GOT3 (cell line): ENCODE measurements at places on chromosomes 7 and 10.

DNA sequence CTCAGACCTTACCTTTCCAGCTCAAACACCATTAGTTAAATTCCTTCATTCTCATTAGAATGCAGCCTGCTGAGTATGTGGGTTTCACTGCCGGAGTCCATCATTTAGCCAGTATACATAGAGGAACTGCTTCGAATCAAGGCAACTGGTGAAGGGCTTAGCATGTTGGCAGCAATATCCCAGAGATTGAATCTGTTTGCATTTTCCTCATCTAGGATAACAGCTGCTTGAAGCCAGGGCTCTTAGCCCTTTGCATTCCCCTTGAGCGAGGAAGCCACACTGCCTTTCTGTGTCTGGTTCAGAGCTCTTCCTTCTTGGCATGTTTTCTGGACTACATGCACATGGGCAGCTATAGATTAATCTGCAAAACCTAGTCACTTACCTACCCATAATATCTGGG is 14.7 kb downstream of the NODAL start:
- DNase-seq: no peak

DNA sequence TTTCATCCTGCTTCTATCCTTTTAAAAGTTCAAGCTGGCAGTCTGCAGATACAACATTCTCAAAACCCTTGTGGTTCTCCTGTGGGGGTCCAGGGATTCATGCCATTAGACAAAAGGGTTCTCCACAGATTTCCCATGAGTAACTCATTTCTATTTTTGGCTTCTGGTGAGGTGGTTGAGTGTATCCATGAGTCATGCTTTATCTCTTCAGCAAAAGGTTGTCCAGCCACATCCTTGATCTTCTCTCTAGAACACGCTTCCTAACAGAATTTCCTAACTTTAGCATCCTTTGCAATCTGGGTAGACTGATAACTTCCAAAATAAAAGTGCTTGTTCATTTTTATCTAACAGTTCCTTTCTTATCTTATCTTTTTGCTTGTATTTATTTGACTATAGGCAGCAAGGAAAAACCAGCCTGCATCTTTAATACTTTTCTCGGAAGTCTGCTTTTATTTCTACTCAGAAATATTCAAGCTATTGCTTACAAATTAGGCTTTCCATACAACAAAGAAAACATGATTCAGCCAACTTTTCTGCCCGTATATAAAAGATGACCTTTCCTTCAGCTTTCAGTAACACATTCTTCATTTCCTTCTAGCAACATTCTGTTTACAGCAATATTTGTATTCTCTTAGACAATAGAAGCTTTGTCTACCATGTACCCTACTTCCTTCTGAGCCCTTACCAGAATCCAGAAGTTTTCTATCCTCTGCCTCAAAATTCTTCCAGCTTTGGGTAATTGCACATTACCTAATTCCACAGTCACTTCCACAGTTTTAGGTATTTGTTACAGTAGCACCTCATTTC is 79.3 kb upstream of the IL6 start:
- DNase-seq: no peak

DNA sequence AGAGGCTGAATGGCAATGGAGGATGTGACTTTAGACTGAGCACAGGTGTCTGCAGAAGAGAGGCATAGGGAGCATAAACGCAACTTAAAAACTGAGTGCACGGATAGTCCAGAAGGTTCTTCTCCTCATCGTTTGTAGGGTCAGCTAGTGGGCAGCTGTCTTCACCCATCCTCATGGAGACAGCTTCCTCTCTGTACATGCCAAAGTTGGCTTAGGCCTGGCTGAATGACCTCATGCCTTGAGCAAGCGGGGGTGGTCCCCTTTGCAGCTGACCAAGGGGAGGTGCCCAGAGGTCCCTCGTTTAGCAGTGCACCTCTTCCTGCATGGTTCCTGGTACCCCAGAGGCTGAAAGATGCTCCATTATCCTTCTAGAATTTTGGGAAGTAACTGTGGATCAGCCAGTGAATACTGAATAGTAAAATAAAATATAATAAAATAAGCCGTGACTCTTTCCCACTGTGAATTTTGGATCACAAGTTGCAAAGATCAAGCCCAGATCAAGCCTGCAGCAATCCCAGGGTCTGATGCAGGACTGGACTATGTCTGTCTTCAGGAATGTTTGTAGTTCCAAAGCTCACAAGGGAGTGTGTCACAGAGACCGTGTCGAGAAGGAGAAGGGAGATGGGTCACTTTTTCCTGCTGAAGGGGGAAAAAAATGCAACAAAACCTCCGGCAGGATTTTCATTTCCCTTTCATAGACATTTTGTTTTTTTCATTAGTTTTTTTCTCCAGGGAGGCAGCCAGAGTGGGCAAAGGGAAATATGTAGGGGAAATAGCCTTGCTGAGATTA is 295.3 kb upstream of the MKI67 start:
- no peak for DNase-seq

- DNase-seq: no peak
These were observed 6.1 kb upstream of the HOXA2 start for GRCh38 chr7:27108390-27109127.

DNA sequence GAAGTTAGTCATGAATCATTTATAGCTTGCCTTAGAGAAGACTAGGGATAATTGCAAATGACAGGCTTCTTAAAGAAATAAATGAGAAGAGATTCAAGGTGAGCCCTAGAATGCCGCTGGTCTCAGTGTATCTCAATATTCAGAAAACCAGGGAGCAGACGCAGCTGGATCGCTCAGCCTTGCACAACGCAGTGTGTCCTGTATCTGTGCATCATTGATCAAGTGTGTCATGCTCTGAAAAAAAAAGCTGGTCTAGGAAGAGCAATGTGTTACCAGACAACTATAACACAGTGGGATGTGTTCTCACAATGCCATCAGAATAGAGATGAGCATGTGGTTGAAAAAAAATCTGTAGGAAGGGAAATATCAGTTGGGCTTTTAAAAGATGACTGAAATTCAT is 230.1 kb downstream of the CALN1 start:
- DNase-seq: no peak

DNA sequence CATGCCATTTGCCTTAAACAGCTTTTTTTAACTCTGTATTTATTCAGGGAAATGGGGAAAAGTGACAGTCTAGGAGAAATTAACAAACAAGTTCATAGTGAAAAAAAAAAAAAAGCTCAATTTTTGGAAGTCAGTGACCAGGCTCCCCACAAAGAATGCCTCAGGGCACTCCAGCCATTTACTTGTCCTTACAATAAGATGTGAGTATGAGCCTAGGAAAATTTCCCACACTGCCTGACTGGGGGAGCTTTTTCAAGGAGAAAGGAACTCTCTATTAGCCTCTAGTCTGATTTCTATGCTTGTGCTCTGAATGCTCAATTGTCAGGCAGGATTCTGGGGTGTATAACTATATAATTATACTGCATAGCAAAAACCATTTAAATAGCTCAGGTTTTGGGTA is 74.9 kb upstream of the NRBF2 start:
- DNase-seq: no peak

- no peak for DNase-seq
These were observed 217.1 kb upstream of the GHITM start for GRCh38 chr10:83921984-83922860.

DNA sequence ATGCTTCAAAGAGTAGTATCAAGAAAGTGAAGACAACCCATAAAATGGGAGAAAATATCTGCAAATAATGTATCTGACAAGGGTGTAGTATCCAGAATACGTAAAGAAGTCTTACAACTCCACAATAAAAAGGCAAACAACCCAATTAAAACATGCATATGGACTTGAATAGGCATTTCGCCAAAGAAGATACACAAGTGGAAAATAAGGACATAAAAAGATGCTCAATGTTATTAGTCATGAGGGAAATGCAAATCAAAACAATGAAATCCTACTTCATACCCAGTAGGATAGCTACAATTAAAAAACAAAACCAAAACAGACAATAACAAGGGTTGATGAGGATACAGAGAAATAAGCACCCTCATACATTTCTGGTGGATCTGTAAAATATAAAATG is 79.2 kb downstream of the NUDCD3 start:
- DNase-seq: no peak

- no peak for DNase-seq
These were observed 130.1 kb upstream of the LRRN3 start for GRCh38 chr7:110960811-110961210.
